ENCODE measurements at places on chromosomes 7 and 10.

DNA sequence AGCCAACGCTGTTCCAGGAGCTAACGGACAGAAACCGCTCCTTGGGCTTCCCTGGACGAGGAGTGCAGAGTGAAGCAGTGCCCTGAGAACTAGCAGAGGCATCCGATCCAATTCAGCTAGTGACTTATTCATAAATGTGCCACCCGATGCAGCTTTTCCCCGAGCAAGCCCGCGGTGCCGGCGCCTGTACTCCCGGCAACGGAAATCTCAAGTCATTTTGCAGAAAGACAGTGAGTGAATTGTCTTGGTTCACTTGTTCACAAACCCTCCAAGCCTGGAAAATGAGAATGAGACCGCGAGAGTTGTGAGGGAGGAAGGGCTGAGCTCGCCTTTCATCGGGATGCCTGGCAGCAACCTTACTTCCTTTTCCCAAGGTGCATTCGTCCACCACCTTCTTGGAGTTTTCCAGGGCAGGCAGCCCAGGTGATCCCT lies 87.5 kb downstream of the COBL start:
- DNase-seq, result peak; percentile 65

- no peak for DNase-seq
These were observed 16.9 kb downstream of the SSC4D start for GRCh38 chr7:76392531-76393115.

- no peak for DNase-seq
These were observed 36.4 kb downstream of the ZNF438 start for GRCh38 chr10:30995081-30995770.

- DNase-seq, result no peak
These were observed 57.5 kb downstream of the TRRAP start for GRCh38 chr7:98935811-98936210.

DNA sequence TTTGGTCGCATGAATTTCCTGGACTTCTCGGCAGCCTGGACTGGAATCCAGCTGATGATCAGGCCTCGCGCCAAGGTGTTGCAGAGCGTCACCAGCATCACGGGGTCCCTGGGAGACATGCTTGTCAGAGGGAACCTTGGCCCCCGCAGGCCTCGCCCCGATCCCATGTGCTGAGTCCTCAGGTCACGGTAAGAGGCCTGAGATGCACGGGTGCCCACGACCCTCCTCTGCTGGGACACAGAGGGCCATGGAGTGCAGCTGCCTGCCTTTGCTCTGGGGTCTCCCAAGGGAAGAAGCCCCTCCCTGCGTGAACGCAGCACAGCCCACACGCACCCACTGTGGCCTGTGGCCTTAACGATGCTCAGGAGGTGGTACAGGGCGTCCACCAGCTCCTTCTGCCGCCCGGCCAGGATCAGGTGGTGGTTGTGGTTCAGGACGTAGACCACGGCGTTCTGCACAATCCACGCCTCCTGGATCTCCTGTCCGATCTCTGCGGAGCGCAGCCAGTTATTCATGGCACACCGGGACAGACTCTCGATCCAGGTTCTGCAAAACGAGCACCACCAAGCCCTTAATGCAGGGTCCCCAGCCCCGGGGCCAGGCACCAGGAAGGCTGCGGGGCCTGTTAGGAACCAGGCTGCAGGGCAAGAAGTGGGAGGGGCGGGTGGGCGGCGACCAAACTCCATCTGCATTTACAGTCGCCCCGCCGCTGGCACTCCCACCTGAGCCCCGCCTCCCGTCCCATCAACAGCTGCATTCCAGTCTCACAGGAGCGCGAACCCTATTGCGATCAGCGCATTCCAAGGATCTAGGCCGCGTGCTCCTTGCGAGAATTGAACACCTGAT lies 29.4 kb downstream of the CFAP46 start:
- DNase-seq, result no peak

- no peak for DNase-seq
These were observed 53.8 kb downstream of the MCMBP start for GRCh38 chr10:119818889-119819270.

DNA sequence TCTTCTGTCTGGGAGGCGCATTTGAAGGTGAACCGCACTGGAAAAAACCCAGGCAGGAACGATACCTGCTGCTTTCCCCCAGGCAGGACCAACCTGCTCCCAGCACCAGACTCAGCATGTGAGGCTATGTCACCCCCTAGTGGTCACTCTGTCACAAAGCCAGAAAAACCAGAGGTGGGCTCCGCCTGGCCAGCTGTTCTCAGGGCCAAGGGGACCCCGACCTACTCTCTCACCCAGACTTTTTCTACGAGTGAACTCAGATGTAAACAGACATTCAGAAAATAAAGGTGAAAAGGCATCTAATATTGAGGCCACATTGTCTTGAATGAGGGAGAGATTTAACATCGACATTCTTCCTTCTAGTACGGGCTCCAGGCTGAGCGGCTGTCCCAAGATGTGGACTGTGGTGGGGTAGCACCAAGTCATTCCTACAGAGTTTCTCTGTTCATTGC lies 117.3 kb downstream of the PRKAG2 start:
- no peak for DNase-seq

DNA sequence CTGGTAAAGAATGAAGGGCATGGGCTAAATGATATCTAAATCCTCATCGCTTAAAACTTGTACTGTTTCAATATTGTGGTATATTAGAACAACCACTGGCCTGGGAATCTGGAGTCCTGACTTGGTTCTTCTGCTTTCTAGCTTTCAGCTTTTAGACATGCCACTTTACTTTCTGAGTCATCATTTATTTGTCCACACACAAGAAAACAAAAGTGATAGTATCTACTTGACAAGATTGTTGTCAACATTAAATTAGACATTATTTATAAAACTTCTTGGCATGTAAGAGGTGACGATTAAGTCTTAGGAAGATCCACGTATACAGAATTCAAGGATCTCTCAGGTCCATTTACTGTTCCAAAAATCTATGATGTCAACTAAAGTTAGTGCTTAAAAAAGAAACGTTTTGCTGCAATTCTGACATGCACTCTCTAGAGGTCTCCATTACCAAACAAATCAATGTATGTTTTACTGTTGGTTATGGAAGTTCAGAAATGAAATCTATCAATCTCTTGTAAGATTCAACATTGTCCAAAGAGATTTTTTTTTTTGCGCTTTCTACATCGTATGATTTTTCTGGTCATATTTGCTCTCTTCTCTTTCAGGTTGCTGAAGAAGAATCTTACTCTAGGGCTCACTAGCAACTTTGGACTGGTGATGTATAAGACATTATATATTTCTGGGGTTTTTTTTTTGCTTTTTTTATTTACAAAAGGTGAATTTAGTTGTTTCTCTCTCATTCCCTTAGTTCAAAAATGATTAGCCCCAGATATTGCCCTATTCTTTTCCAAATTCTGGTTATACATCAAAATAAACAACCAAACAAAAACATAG lies 53.6 kb upstream of the DYNC1I1 start:
- no peak for DNase-seq

DNA sequence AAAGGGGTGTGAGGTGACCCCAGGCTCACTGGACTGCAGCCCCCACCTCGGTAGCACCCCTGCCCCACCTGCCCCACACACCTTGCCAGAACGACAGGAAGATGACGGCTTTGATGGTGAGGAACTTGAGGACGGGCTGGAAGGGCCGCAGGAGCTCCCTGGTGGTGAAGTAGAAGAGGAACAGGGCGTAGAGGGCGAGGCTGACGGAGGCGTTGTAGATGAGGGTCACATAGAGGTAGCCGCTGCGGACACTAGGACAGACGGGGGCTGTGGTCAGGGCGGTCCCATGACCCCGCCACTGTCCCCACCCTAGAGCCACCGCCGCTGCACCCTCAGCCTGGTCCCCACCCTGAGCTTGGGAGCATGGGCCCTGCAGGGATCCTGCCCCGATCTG lies 7.6 kb downstream of the TMEM184A start:
- no peak for DNase-seq

- no peak for DNase-seq
These were observed 63.5 kb downstream of the ABCC2 start for GRCh38 chr10:99845837-99846382.

GRCh38 chr7:868189-868486 lies 8.2 kb upstream of the GET4 start:
- no peak for DNase-seq

DNA sequence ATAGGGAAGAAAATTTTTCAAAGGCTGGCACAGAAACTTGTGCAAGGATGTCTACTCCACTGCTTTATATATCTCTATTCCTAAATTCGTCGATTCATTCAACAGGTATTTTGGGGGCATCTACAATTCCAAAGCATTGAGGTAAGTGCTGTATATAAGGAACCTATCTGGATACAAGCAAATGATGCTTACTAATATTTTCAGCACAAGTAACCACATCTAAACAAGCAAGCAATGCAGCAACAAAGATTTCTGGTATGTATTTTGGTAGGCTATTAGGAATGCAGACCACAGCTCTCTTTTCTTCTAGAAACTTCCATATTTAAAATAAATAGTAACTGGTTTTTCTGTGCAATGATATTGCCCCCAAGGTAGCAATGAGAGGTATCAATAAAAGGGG lies 183.9 kb downstream of the SGMS1 start:
- DNase-seq, result no peak

GRCh38 chr7:99142727-99143520 lies 984 bp downstream of the SMURF1 start:
- peak; percentile 97 for DNase-seq

DNA sequence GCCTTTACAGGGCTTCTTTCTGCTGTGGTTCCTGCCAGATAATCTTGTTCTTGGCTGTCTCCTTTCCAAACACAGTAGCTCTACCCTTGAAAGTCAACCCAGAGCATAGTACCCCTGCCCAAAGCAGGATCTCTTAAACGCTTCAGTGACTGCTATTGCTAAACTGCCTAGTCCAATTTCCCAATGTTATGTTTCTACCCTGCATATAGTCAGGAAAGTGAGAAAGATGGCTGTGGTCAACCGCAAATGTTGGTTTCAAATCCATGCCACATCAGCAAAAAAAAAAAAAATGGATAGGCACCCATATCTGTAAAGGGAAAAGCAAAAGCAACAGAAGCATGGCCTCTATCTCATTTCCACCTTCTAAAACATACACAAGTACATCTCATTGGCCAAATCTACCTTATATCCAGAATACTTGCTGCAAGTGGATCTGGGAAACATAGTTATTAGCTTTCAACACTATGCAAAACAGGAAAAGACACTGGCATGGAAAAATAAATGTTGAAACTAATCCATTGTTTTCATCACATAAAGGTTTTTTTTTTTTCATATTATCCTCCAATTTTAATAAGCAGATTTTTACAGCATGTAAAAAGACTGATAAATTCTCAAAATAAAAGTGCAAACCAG lies 59.8 kb downstream of the DNAJC1 start:
- DNase-seq, result no peak

DNA sequence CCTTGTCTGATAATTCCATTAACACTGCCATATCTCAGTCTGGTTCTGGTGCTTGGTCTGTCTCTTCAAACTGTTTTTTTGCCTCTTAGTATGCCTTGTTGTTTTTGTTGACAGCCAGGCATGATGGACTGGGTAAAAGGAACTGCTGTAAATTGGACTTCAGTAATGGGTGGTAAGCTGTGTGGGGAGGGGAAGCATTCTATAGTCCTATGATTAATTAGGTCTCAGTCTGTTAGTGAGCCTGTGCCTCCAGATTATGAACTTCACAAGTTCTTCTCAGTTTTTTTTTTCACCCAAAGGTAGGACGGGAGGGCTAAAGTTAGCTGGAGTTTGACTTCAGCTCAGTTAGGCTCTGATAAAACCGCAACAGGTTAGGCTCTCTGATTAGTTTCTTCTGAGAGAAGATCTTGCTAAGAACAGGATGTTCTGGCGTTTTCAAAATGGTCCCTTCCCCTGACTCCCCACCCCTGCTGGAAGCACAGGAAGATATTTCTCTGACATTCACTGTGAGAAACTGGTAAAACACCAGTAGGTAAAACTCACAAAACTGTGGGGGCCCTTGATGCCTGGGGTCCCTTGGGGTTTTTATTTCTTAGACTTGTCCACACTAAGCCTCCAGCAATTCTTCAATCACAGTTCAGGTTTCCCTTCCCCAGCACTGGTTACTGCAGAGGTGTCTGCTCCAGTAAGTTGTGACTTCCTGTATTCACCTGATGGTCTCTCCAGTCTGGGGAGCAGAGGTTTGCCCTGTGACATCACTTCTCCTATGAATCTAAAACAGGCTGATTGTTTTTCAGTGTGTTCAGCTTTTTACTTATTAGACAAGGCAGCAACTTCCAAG lies 43.3 kb upstream of the CCDC71L start:
- no peak for DNase-seq

DNA sequence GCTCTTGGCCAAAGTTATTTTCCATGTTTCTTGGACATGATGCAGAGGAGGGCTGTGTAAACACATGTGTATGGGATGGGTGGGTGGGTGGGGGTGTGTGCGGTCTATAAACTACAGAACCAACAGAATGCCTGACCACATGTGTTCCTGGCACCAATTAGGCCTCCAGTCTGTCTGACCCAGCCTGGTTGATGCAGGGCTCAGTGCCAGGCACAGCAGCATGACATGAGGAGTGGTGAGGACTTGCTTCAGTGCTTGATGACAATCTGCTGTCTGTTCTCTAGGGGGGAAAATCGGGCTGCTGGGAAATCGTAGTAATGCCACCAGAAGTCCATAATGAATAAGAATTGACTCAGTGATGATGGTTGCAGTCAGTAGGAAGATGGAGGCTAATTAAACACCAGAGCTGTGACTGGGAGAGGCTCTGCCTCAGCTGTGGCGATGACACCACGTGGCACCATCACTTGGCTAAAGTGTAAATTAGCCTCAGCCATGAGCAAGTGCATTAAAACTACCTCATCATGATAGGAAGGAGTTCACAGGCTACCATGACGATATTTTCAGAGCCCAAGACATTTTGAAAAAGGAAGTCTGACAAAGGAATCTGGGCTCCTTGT lies 260.1 kb upstream of the PODXL start:
- DNase-seq, result no peak

- DNase-seq, result no peak
These were observed 177.4 kb downstream of the SFMBT2 start for GRCh38 chr10:7233259-7233991.

- DNase-seq, result no peak
These were observed 80.4 kb downstream of the NOC3L start for GRCh38 chr10:94282369-94282768.

DNA sequence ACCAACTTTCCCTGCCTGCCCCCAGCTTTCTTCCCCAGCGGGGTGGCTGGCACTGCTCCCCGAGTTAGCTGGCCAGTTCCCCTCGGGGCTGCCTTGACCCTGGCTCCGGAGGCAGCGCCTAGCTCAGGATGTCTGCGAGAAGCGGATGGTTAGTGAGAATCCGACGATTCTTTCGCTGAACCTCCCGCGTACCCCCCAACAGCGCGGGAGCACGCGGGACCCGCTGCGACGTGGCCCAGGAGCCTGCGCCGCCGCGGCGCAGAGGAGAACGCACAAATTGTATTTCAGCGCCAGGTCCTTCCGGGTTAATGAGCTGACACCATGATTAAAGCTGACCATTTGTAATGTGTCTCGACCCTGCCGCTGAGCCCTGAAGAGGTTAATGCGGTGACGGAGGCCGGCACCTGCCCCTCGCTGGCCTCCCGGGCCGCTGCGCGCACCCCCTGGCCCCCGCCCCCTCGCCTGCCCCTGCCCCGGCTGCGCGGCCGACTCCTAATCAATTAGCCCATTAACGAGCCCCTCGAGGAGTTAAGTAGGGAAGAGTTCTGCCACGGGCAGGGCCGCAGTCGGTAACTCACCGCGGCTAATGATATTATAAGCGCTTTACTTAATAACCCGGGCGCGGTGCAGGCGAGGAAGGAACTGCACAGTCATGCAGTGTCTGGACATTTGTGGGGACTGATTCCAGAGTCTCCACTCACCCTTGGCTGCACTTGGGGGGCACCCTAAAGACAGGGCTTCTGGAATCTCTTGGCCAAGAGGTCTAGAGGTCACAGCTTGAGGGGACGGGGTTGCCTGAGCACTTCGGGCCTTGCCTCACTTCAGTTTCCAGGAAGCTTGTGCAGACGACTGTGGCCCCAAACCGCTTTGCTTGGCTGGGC lies 1.7 kb upstream of the HMX2 start:
- DNase-seq, result no peak
